ENCODE measurements at places on chromosomes 7 and 10.
A peak's percentile ranks its signal among the peaks of the same experiment; 100 is the strongest.

GRCh38 chr7:108455998-108456677, at the start of gene NRCAM:
Gene NRCAM (minus strand): TSS chr7:108456436. CDS start chr7:108240064, 216,372 bp downstream.
- peak; percentile 44 for DNase-seq

DNA sequence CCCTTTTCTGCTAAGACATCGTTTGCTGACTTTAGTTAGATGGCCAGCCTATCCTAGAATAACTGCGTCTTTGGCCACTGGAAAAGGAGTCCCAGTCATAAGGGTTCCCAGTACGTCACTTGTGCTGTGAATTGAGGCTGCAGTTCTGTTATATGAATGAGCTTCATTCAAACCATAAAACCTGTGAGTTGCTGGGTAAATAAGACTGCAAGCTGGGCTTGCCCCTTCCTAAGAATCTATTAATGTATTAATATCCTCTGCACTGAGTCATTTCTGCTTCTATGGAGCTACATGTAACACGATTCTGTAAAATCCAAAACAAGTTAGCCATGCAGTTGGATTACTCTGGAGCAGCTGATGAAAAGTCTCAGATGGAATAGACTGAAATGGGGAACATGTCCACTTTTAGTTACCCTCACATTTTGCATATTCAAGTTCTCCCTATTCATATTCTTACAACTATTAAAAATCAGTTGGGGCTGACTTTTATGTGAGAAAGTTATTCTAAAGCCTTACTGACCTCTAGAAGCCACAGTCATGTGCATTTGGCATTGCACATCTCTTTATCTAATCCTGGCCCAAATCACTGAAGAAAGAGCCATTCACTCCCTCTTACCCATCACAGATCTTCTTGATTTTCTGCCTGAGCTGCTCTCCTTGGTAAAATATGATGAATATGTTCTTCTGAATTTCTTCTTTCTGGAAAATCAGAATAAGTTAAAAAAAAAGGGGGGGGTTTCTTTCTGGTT, 41.8 kb upstream of the TMEM213 start:
- no peak for DNase-seq

DNA sequence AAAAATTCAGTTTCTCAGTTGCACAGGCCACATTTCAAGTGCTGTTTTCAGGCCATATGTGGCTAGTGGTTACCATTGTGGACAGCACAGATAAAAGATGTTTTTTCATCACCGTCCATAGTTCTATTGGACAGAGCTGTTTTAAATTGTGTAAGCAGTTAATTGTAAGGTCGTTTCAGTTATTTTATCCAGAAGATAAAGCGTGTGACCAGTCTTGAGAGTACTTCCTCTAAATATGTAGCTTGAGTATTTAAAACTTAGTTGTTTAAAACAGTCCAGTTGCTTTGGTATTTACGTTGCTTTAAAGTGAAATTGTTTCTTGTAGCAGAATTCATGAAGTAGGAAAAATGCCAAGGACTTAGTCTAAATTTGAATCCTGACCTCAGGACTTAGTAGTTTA, 66.9 kb downstream of the ZNRF2 start:
- DNase-seq, result no peak

DNA sequence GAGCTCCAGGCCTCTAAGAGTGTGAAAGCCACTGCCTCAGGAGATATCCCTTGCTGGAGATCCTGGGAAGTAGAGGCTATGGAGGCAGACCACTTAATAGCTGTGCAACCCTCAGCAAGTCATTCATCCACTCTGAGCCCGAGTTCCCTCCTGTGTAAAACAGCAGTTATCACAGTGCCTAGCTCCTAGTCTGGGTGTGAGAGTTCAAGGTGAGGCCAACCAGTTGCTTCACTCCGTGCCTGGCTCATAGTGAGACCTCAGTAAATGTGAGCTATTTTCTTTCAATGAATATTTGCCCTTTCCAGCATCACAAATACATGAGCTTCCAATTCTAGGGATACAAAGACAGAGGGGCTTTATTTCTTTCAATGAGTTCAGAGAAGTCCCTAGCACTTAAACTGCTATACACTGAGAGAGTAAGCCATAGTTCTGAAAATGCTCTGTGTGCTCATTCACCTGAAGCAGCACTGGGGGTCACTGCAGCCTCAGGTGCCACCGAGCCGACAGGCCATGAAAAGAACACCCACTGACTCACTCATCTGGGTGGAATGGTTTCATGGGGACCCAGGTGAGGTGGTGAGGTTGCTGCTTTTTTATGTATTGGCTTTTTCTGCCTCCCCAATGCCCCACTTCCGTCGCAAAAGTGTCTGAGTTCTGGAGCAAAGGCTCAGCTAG, 259.8 kb downstream of the KCNMA1 start:
- DNase-seq, result no peak

DNA sequence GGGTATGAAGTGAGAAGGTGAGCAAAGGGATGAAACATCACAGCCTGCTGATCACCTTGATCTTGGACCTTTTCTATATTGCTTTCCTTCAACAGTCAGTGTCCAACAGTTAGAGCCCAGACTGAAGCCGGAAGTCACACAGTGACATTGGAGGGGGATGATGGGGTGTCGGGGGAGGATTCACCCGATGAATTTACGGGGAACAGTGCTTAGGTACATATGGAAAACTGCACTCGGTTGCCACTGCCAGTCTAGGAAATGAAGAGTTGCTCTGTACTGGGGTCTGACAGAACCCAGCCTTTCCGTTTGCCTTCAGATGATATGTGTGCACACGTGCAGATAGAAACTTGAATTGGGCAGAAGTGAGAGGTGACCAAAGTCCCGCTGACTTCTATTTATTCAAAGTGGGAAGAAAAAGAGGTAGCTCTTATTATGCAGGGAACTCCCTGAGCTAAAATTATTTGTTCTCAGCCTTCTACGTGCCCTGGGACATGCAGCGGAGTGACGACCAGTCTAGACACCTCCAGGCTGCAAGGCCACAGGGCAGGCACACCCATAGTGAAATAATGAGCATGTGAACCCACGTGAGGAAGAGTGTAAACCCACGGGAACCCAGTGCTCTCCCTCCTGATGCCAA, 107.2 kb upstream of the INHBA start:
- DNase-seq, result no peak

Data from NCI-H1048 (cell line).